ENCODE measurements at places on chromosomes 2 and 18.

DNA sequence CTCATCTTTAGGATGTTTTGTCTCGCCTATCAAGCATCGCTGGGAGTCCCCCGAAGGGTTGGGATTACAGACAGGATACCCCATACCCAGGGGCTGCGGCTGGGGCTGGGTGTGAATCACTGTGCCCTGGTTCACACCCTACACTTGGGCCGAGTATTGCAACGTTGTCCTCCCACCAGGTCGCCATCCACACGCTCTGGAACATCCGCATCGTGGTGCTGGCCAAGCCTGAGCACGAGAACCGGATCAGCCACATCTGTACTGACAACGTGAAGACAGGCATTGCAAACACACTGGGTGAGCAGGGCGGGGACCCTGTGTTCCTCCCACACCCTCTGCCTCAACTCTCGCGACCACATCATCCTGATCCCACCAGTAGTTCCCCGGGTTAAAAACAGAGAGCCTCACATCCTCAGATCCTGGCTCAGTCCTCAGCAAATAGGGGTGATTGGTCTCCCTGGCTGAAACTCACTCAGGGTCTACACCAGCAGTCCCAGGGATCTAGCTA, 87.3 kb upstream of the ATG16L1 start:
- DNase-seq = no peak

DNA sequence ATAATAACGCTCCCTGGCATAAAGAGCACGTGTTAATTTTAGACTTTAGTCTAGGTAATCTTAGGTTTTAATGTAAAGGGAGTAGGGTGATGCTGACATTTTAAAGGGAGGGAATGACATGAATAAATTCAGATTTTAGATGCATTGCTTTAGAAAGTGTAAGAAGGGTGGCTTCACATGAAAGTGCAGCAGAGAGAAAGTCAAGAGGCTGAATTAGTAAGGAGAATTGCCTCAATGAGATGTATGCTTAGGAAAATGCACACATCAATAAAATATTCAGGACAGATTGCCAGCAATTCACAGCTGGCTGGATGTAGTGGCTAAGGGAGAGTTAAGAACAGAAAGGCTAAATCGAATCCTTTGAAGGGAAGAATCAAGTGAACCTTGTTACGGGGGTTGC, 165.5 kb upstream of the CDH19 start:
- DNase-seq = no peak

DNA sequence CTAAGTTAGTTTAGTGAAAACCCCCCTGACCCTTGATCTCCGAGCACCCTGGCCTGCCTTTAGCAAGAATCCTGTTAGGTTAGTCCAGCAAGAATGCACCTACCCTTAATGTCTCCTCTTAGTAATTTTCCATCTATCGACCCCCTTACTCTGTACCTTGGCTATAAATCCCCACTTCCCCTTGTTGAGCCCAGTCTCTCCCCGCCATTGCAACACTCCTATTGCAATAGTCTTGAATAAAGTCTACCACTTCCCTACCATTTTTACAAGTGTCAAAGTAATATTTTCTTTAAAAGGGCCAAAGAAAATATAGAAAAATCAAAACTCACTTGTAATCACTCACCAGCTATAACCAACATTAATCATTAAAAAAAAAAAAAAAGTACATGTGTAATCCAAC, 4.2 kb upstream of the ZBTB7C start:
- DNase-seq = no peak

DNA sequence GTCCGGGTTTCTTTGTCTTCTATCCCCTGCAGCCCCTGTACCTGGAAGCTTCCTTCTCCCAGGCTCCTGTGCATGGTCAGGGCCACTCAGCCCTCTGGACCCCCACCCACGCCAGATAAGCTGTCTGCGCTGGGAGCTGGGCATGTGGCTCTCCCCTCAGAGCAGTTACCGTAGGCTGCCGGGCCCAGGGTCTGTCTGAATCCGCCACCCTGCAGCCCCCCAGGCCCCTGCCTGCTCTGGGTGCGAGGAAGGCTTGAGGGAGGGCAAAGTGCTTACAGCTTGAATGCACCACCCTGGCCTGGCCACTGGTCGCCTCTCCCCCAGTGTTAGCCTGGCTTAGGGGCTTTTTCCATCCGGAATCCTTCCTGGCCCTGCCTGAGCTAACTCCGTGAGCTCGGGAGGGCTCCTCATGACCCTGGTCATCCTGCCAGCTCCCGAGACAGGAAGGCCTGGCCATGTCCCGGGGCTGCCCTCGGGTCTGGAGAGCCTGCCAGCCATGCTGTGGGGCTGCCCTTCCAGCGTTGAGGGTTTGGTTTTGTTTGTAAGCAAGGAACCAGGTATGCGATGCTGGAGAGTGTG, 50.7 kb downstream of the ODC1 start:
- no peak for DNase-seq

DNA sequence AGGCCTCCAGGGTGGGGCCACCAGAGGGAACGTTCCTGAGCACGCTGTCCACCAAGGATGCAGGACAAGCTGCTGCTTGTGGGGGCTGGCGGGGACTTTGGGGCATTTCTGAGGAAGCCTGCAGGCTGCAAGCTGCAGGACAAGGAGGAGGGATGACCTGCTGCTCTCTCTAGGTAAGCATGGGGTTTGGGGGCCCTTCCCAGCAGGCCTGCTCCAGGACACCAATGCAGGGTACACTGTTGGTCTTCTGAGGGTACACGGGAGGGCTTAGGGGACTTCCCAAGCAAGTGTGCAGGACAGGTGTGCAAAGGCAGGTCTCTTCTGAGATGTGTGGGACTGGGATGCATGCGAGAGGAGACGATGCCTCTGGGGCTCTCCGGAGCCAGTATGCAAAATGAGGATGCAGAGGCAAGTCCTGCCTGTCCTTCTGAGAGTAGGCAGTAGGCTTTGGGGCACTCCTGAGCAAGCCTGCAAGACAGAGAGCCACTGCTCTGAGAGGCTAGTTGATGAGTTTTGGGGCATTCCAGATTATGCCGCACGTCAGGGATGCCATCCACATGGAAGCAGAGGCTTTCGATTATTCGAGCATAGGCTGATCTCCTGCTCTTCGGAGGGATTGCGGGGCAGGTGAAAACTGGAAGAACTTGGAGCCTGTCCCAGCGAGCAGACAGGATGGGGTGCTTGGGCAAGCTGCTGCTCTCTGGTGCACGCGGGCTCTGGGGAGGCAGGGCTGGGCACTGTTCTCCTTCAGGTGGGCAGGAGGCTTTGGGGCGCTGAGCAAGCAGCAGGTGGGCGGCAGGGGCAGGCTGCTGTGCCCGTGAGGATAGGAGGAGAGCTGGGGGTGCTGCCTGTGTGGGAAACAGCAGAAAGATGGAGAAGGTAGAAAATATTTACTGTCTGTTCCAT, 44.6 kb downstream of the CNGA3 start:
- DNase-seq = no peak

DNA sequence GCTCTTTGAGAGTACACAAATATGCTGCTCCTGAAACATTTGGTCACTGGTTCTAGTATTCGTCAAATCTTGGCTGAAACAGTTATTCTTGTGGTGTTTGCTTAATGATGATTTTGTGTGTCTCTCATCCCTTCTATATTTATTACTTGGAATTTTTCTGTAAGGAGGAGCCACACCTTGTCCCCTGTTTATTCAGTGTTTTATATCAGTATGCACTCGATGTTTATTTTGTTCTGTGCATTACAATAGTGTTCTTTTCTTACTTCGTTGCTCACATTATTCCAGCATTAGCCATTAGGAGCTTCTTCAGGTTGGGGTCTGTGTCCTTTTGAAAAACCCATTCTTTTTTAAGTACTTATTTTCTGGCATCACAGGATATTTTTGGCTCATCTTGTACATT, 5.1 kb upstream of the RAMP1 start:
- no peak for DNase-seq

DNA sequence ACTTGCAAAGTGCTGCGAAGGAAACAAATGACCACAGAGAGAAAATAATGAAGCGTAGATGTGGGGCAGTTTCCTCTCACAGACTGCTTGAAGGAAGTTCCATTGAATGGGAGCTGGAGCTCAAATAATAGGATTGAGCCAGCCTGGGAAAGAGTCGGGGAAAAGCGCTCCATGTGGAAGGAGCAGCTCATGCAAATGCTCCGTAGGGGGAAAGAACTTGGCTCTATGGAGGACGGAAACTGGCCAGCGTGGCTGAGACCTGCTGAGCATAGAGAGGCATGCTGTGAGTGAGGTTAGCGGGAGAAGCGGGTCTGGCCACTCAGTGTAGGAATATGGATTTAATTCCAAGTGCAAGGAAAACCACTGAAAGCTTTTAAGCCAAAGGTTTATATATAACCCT, 28.6 kb upstream of the VIT start:
- peak; percentile 62 for DNase-seq

- peak; percentile 66 for DNase-seq
Observed at GRCh38 chr2:113080134-113080533, 12.4 kb downstream of the IL1F10 start.

- peak; percentile 67 for DNase-seq
Observed at GRCh38 chr2:12534646-12535263, 182.0 kb upstream of the TRIB2 start.

DNA sequence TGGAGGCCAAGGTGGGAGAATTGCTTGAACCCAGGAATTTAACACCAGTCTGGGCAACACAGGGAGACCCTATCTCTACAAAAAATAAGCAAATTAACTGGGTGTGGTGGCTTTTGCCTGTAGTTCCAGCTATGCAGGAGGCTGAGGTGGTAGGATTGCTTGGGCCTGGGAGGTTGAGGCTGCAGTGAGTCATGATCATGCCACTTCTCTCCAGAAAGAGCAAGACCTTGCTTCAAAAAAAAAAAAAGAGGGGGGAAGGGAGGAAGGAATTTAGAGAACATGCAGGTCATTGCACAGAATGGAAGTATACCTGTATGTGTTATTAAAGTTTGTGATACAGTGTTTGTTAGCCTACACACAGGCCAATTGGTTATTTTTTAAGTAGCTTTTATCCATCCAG, 25.8 kb downstream of the PKP4 start:
- DNase-seq = peak; percentile 58

GRCh38 chr2:110140401-110140800, 24.8 kb upstream of the MALL start:
- DNase-seq = no peak

DNA sequence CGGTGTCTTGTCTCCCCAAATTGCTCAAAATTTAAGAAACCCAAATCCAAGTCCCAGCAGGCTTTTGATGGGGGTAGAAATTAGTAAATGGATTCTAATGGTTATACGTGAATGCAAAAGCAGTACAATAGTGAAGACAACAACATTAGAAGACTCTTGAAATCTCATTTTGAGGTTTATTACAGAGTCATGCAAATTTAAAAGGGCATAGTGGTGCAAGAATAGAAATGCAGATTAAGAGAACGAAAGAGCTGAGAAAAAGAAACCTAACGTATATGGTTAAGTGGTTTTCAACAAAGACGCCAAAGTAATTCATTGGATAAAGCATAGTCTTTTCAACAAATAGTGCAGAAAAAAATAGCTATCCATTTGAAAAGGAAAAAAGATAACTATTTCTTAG, 33.2 kb upstream of the CXXC1 start:
- DNase-seq = no peak

GRCh38 chr18:59912007-59912550, 12.3 kb downstream of the PMAIP1 start:
- no peak for DNase-seq

DNA sequence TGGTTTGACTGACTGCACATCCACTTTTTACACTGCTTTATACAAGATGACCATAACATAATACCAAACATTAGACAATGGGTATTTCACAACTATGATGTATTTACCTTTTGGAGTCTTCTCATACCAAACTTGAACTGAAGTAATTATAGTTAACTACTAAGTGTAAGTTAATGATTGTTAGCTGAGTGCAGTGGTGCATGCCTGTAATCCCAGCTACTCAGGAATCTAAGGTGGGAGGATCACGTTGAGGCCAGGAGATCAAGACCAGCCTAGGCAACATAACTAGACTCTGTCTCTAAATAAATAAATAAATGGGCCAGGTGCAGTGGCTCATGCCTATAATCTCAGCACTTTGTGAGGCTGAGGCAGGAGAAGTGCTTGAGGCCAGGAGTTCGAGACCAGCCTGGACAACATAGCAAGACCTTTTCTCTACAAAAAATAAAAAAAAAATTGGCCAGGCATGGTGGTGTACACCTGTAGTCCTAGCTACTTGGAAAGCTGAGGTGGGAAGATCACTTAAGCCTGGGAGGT, 44.9 kb upstream of the ORC2 start:
- DNase-seq = no peak

GRCh38 chr2:47336259-47337238, 66.4 kb upstream of the MSH2 start:
- peak; percentile 83 for DNase-seq

GRCh38 chr2:111032721-111033429, 87.8 kb upstream of the BCL2L11 start:
- peak; percentile 51 for DNase-seq

DNA sequence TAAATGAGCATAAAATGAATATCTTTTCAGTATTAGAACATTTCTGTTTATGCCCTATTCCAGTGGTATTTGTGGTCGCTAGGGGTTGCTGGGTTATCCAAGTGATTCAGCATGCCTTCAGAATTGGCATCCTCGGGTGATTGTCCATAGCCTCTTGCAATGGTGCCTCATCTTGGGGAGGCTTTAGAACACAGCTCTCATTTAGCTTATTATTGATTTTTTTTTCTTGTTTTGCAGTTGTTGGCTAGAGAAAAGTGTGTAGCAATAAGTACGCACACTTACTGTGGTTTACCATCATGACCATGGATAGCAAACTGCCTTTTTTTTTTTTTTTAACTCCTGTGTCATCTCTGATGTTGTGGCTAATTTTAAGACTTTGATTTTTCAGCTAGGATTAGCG, 33.6 kb downstream of the PLEKHA3 start:
- no peak for DNase-seq

GRCh38 chr2:54535599-54536195, 79.6 kb downstream of the SPTBN1 start:
- no peak for DNase-seq

GRCh38 chr2:202113571-202114142, 40.6 kb downstream of the KIAA2012 start:
- no peak for DNase-seq

- DNase-seq = no peak
Observed at GRCh38 chr2:47083886-47084687, 71.0 kb downstream of the STPG4 start.

GRCh38 chr2:172791953-172792352, 56.3 kb downstream of the RAPGEF4 start:
- no peak for DNase-seq

DNA sequence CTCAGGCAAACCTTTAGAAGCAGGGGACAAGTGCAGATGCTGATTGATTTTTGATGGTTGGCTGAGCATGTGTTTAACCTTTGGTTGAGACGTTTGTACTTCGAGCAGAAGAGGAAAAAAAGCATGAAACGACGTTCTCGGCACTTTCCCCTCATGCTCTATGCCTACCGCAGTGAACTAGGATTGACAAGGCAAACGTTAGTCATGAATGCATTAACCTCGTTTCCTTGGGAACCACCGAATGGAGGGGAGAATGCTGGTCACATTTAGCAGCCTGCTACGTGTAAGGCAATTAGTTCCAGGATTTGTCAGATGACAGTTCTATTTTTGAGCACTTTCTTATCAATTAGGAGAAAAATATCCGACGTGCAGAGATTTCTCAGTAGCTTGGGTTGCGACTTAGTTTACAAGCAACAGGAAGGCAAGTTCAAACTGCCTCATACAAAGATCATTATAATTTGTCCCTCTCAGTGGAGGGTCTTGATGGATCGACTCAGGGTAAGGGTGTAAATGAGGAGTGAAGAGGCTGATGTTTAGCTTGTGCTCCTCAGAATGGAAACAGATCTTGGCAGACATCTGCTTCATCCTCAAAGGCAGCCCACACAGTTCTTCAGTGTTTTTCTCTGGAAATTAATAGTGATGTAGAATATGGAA, 47.4 kb upstream of the GPR45 start:
- DNase-seq = no peak
